ENCODE measurements at places on chromosomes 1 and 21. TPM values are rescaled to one million over a fixed set of nuclear protein-coding genes. Genes with fewer than 3 reads are reported as not detected.

The CFHR1 gene
- 0.18 TPM for total RNA-seq

The SYNC gene
- 61.5 TPM for total RNA-seq

The PROX1 gene
- total RNA-seq = under 0.01 TPM

The TOE1 gene
- 11.1 TPM for total RNA-seq

The HLCS gene
- 35.6 TPM for total RNA-seq

The OR2T6 gene
- not detected for total RNA-seq

The SMCP gene
- total RNA-seq = not detected

The AMY1C gene
- not detected for total RNA-seq

The CFAP141 gene
- not detected for total RNA-seq

The ATP1A4 gene
- total RNA-seq = not detected

The RPL22 gene
- 111 TPM for total RNA-seq

The PLCH2 gene
- 0.09 TPM for total RNA-seq

The RHCE gene
- 1.8 TPM for total RNA-seq

The KCNAB2 gene
- total RNA-seq = 3.9 TPM

The CNST gene
- total RNA-seq = 21.1 TPM

The FCRL5 gene
- total RNA-seq = not detected

Measured in smooth muscle cell of the umbilical artery (primary cell).